ENCODE measurements at places on chromosomes 2 and 18.

DNA sequence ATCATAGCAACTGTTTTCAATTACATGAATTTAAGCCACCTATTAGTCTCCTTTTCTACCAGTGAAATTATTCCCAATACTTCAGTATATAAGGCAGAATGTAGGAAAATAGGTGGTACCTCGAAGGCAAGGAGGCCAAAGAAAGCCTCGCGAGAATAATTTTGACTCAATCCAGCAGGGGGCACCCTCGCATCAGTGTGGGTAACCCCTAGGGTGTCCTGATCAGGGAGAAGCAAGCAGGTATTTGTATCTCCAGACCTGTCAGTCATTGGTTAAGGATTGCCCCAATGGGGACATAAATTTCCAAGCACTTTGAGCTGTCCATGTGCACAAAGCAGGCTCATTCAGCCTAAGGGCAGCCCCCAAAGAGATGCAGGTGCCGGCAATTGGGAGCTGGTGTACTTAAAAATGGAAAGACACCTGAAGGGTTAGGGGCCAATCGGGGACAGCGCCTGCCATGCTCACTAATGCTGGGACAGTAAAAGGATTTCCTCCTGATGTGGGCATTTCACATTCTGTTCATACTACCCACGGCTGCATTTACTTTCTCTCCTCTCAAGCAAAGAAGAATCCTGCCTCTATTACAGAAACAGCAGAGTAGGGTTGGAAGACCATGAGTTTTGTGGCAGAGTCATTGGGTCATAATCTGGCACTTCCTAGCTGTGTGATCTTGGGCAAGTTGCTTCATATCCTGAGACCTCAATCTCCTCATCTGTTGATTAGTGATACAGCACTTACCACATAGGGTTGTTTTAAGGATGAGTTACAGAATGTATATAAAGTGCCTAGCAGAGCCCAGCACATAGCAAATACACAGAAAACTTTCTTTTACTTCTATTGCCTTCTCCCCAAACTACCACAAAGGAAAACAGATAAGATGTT lies 136.1 kb downstream of the ICOS start:
- peak; percentile 54 for DNase-seq

- DNase-seq: no peak
Observed at GRCh38 chr18:59468821-59469220, 109.8 kb upstream of the LMAN1 start.

DNA sequence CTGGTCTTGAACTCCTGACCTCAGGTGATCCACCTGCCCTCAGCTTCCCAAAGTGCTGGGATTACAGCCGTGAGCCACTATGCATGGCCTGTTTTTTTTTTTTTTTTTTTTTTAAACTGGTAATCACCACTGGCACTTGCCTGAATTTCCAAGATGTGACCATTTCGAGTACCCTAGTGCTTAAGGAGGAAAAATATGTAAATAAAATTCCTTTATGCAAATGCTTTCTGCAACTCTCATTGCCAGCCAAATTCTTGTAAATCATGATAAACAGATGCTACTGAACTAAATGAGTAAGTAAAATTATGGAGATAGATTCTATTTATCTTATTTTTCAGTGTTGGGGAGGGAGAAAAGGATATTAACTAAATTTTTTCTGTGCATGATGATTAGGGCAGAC lies 18.6 kb downstream of the CDCA7 start:
- DNase-seq: no peak

DNA sequence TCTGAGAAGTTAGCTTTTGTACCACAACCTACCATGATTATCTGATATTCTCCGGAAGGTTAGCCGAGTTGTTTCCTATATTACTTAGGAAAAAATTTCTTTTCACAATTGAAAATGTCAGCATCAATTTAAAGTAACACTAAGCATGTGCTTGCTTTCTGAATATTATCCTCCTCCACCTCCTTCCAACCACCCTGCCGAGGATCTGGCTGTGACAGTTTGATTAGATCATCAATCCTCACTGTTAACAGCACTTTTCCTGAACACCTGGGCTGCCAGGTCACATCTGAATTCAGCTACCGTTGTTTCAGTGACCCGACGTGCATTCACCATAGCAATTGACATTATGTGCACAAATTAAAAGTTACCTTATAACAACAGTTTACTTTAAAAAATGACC lies 207.0 kb downstream of the ZNF407 start:
- peak; percentile 42 for DNase-seq

DNA sequence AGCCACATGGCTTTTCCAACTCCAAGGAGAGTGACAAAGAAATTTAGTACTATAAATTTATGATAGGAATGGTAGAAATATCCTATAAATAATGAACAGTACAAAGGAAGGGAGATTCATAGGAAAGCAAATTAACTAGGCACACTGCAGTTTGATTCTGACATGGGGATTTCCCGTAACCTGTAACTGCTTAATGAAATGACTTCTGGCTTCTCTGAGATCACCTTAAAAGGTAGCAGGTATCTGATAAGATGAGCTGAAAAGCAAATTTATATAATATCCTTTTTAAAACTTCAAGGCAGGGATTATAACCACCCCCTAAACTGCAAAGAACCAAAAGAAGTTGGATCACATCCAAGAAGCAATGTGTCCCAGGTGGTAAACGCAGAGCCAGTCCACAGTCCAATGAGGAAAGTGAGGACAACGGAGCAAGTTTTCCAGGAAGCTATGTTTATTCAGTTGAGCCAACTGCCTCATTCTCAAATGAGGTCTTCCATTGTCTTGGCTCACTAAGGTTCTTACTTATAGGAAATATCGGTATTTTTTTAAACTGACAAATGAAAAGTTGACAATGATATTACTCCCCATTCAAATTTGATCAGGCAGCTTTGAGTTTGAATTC lies 43.0 kb downstream of the WIPF1 start:
- no peak for DNase-seq

DNA sequence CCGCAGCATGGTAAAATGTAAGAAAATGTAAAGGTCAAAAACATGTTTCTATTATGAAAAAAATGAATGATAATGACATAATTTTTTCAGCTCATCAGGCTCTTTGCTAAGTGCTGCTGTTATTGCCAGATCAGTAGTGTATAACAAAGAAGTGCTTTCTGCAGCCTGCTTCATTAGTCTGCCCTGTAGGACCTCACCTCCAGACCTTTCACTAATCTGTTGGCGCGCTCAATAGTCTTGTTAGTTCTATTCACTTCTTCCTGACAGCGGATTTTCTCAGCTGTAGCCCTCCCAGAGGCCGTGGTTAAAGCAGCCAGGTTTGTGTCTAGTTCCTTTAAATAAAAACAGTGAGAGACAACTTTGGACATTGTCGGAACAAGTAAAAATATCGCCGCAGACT lies 97.7 kb downstream of the CDCA7 start:
- DNase-seq: no peak

- DNase-seq: no peak
Observed at GRCh38 chr18:9740071-9740470, 32.0 kb downstream of the RAB31 start.

GRCh38 chr2:170745305-170745704 lies 24.9 kb upstream of the ERICH2 start:
- DNase-seq: no peak

DNA sequence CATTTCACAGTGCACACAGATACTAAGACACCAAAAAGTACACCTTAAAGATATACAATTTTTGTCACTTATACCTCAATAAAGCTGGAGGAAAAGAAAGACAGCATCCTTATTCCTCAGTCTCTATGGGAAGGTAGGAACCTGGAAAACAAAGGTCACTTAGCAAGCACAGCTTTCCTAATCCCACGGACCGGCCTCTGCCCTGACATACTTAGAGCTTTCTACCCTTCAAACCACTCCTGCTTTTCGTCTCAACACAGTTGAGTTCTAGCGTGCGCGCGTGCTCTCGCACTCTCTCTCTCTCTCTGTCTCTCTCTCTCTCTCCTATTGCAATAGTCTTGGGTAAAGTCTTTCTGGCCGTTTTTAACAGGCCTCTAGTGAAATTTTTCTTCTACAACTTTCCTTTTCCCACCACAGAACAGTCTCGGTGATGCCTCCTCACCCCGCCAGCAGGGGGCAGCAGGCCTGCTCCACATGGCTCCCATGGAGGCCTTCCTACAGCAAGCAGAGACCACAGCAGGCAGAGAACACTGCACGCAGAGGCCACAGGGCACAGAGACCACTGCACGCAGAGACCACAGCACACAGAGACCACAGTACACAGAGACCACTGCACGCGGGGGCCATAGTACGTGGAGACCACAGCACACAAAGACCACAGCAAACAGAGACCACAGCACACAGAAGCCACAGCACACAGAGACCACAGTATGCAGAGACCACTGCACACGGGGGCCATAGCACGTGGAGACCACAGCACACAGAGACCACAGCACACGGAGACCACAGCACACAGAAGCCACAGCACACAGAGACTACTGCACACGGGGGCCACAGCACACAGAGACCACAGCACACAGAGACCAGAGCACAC lies 106.9 kb downstream of the FBXO15 start:
- DNase-seq: peak; percentile 58

- DNase-seq: no peak
Observed at GRCh38 chr2:28717339-28717758, 34.3 kb upstream of the PPP1CB start.

DNA sequence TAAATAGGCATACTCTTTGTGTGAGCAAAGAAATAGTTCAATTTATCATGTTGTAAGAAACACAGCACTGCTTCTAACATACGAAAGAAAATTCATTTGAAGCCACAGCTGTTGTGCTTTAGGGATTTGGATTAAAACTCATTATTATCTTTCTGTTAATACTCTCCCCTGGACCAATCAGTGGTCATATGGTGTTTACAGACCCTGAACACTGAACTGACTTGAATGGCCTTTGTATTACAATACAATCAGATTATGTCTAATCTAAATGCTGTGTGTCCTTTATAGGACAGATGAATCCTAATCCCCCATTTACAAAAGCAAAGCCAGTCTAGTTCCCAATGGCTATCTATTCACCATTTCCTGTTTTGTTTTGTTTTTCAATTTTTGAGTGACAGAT lies 36.5 kb downstream of the ZNF385B start:
- DNase-seq: no peak

DNA sequence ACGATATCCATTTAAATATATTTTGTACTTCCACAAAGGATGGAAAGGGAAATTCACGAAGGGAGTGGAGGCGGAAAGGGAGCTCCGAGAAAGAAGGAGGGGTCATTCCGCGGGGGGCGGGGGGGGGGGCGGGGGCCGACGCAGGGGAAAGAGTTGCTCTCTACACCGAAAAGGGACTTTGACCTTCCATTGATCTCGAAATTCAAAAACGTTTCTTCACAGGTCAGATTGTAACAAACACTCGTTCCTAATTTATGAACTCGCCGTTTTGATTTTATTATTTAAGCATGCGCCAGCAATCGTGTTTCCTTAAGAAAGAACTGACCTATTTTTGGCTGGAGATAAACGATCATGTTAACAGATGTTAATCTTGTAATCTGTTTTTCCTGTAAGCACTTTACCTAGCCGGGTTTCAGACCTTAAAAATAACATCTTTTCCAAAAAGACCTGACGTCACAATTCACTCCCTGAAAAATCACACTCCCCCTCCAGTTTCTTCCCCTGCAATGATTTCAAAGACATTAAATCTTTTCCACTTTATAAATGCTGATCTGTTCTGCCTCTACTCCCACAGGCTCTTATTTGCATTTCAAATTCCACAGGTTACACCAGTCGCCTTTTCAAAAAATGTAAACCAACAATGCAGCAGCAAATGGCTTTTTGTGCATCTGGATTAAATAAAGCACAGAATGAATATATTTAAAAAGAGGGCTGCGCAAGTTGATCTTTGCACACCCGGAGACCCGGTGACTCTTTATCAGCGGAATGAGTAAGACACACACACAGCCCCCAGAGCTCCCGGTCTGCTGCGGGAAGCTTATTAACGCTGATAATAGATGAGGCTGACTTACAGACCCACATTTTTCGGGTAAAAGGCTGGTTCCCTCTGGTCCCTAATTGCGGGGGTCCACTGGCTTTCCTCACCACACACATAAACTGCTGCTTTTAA lies 1.6 kb downstream of the ZNF516 start:
- peak; percentile 35 for DNase-seq

- no peak for DNase-seq
Observed at GRCh38 chr2:84152462-84152861, 306.6 kb downstream of the SUCLG1 start.

- DNase-seq: no peak
Observed at GRCh38 chr2:133097666-133098065, 427.7 kb upstream of the LYPD1 start.

- DNase-seq: no peak
Observed at GRCh38 chr18:11159844-11160243, 10.5 kb upstream of the PIEZO2 start.

GRCh38 chr18:49846718-49847470 lies 33.6 kb upstream of the ACAA2 start:
- DNase-seq: no peak

GRCh38 chr18:74942319-74942910 lies 266.5 kb downstream of the PTGR3 start:
- DNase-seq: no peak

- peak; percentile 60 for DNase-seq
Observed at GRCh38 chr18:63339920-63340484, 20.4 kb upstream of the BCL2 start.

DNA sequence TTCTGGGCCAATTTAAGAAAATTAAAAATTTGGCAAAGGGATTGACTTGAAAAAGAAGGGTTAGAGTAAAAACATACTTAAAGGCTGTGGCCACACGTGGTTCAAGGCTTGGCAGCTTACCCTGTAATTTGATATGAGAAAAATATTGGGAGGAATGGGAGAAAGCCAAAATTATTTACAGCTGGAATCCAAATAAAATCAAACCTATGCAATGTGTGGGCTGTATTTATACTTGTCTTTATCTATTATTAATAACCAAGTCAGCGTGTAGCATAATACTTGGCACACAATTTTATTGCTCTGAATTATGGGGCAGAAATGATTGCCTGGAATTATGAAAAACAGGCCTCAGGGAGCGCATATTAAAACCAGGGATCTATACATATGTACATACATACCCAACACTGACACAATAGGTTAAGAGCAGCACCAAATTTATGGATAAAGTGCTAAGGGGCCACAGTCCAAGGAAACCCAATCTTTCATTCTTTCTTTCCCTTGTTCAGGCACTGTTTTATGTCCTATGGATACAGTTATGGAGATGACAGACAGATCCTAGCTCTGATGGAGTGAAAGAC lies 35.6 kb downstream of the FAM124B start:
- no peak for DNase-seq

GRCh38 chr2:234288974-234289455 lies 207.9 kb downstream of the ARL4C start:
- peak; percentile 73 for DNase-seq

- peak; percentile 15 for DNase-seq
Observed at GRCh38 chr2:165239230-165239629, at the start of gene SCN2A. TSS of gene SCN2A (plus strand) at chr2:165239414. CDS start at chr2:165295824, 56,410 bp downstream.

DNA sequence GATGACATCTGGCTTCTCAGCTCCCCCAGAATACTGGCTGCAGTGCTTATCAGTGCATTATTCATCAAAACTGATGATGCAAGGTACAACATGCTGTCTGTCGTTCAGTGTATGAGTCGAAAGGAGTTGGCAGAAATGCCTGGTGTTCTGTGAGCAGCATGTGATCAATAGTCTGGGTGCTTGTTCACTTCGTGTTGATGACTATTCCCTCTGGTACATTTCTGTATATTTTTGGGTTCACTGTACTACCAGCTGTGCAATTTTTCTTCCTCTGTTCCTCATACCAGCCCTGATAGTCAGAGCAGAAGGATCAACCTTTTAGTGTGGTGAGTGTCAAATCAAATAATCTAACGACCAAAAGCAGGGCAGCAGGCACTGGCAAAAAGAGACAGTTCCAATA lies 59.0 kb upstream of the KLHL14 start:
- no peak for DNase-seq

- no peak for DNase-seq
Observed at GRCh38 chr2:139156730-139157129, 376.5 kb upstream of the NXPH2 start.
